ENCODE measurements at places on chromosomes 3 and 15.

GRCh38 chr3:158809642-158810041, 7.8 kb downstream of the MFSD1 start:
- DNase-seq: peak; percentile 56

- peak; percentile 20 for DNase-seq
These were observed 97.2 kb downstream of the LRTM1 start for GRCh38 chr3:54830658-54831057.

DNA sequence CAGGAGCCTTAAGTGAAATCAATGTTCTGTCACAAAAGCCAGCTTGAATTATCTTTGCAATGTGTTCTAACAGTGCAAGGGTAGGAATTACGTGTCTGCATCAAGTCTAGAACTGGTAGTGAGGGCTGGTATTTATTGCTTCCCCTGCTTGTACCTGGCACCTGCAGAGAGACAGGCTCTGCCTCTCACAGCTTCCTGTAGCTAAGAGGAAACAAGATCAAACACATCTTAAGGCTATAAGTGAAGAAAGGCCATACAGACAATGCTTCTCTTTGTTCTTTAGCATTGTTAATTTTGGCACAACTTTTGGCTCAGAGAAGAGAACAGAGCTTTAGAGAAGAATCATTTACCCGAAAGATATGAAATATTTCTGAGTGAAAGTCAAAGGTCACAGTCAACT, 479.9 kb downstream of the GRM7 start:
- no peak for DNase-seq

- no peak for DNase-seq
These were observed 45.5 kb downstream of the PTH1R start for GRCh38 chr3:46922871-46923558.

All from RCC 7860 (cell line).